CD4-positive, CD25-positive, alpha-beta regulatory T cell (primary cell): ENCODE measurements at places on chromosomes 1 and 21.

- no peak for DNase-seq
Observed at GRCh38 chr1:63475761-63476160, 47.3 kb downstream of the ITGB3BP start.

DNA sequence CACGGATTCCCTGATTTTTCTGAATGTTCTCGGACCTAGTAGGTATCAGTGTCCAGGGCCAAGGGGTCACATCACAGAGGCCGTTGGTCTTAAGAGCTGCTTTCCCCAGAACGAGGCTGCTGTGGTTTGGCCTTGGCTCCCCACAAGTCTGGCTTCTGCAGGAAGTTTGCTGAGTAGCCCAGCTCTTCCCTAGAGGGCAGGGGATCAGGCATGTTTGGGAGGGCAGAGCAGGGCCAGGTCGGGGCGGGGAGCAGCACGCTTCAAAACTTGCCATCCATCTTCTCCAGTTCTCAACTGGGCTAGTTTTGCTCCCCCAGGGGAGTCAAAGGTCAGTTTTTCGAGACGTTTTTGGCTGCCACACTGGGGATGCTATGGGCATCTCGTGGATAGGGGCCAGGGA lies 37.0 kb downstream of the MAN1C1 start:
- no peak for DNase-seq

DNA sequence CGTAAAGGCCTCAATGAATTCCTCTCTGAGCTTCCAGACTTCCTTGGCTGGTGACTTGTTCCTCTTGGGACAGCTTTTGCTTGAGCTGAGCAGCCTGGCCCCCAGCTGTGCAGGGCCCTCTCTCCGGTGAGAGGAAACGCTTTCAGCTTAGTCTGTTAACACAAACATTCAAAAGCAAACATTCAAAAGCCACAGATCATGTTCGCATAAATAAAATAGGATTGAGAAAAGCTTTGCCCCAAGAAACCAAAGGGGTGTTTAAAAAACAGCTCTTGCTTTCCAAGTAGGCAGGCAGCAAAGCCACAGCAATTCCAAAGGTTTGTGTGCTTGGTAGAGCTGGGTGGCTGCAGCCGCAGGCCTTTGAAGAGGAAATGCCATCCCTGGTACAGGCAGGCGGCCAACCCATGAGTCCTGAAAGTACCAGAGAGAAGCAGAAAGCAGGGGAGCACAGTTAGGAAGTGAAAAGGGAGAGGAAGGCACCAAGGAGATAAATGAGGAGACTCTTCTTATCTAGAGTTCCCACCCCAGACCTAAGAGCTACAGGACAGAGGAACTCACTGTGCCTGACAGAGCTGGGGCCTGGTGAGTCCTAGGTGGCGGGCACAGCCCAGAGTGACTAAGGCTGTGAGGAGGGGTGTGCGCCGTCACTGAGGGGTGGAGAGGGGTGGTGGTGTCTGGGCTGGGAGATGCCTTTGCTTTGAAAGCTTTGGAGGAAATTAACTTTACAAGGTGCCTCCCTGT lies 48.4 kb downstream of the CCN1 start:
- no peak for DNase-seq

GRCh38 chr1:96721053-96721415 lies 550 bp upstream of the PTBP2 start:
- DNase-seq, result no peak

- DNase-seq, result no peak
Observed at GRCh38 chr1:33234588-33234990, 21.7 kb upstream of the ZNF362 start.
